Activated CD8-positive, alpha-beta memory T cell treated with anti-CD3 and anti-CD28 coated beads for 1 hour (primary cell): ENCODE measurements at places on chromosomes 2 and 18.

GRCh38 chr2:31413862-31414550 lies 536 bp downstream of the XDH start:
- no peak for DNase-seq

DNA sequence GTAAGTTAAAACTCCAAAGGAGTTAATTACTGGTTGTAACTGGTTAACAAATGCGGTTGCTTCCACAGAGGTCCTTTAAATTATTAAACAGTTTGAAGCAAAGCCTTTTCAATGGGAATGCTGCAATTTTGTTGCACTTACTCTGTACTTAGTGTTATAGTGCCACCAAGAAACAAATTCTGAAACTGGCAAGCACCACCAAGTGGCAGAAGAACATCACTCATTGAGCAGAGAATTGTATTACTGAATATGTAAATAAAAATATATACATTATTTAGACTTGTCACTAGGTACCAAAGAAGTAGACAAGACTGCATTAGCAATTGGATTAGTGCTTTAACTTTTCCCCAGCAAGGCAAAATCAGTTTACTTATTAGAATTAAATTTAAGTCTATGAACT lies 2.6 kb upstream of the TMEFF2 start:
- no peak for DNase-seq

DNA sequence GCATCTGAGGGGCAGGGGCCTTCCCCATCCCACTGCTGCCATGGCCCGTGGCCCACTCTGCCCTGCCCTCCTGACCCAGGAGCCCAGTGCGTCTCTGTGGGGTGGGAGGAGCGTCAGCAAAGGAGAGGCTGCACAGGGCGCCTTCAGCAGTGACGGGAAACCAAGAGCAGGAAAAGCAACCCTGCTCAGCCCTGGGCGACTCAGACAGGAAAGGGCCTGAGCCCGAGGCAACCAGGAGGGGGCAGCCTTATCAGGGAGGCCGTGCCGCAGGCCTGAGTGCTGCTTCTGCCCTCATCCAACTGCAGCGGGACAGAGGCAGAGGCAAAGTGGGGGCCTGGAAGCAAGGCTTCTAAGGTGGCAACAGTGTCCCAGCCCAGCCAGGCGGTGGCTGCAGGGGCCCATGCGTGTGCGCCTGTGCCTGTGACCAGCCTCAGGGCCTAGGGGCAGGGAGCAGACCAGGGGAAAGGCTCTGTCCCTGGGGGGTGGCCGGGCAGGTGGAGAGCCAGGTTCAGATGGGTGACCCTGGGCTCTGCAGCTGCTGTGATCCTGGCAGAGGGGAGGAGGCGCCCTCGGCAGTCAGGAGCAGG lies 23.3 kb upstream of the ALPI start:
- no peak for DNase-seq

- no peak for DNase-seq
Measured at GRCh38 chr2:238171575-238172187, 12.9 kb downstream of the ERFE start.

DNA sequence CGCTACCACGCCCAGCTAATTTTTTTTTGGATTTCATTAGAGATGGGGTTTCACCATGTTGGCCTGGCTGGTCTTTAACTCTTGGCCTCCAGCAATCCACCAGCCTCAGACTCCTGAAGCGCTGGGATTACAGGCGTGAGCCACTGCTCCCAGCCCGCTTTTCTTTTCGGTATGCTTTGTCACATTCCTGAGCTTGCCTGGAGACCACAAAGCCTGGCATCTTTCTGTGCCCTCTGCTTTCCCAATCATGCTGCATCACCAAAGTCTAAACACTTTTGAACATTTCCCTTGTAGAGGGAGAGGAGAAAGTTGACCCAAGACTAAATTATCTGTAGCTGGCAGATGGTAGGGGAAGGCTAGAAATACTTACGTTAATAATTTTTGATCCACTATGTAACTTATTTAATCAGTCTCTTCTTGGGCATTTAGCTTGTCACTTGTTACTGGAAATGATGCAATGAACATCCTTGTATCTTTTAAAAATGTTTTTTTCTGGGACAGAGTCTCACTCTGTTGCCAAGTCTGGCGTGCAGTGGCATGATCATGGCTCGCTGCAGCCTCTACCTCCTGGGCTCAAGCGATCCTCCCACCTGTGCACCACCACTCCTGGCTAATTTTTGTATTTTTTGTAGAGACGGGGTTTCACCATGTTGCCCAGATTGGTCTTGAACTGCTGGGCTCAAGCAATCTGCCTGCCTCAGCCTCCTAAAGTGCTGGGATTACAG lies 2.7 kb upstream of the NPC1 start:
- DNase-seq, result no peak

DNA sequence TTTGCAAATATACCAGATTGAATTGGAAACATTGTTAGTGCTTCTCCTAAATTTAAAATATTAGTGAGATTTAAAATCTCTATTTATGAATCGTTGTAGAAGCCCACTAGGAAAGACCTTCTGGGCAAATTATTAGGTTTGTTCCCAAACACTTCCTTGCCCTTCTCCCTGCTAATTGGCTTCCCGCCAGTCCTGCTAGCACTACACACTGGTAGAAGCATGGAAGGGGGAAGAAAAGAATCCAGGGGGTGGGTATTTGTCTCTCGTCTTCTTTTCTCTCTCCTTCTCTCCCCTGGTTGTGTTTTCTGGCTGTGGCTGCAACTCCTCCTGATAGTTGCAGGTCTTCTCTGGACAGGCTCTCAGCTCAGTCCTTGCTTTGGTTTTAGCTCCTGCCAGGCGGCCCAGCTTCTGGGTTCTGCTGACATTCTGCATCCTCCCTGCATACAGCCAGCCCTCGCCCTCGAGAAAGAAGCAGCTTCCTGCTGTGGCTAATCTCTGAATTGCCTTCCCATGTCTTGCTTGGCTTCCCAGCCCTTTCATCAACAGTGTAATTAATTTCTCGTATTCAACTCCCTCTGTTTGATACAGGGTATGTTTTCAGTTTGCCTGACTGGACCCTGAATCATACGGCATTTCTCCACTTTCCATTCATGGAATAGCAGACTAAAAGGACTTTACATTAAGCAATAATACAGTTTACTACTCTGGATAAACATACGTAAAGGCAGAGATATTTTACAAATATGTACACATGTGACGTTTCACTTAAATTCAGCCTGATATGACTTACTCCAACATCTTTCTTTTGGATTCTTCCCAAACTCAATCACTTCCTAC lies 6.9 kb upstream of the PARD3B start:
- no peak for DNase-seq

DNA sequence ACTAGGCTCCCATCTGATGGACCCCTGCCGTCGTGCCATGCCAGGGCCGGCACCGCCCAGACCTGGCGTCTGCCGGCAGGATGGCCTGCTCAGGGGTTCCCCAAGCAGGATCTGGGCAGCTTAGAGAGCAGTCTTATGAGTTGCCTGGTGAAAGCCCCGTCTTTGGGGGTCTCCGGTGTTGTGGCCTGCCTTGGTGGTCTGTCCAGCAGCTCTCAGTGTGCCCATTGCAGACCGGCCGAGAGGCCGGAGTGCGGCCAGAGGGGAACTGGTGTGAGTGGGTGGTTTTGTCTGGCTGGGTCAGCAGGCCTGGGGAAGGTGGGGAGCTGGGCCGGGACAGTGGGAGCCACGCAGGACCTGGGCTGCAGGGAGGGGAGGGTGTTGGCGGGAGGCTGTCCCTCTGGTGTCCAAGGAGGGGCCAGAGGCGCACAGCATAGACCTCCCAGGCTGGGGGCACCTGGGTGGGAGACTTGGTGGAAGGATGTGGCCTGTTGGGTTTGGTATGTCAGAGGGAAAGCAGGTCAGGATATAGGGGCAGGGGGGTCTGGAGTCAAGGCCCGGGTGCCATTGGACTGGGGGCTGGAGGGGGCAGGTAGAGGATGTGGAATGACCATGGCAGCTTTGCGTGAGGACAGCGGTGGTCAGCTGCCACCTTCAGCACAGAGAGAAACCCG lies 16.5 kb downstream of the GPC1 start:
- no peak for DNase-seq

GRCh38 chr2:224211181-224211480 lies 172.0 kb upstream of the SERPINE2 start:
- DNase-seq, result no peak

DNA sequence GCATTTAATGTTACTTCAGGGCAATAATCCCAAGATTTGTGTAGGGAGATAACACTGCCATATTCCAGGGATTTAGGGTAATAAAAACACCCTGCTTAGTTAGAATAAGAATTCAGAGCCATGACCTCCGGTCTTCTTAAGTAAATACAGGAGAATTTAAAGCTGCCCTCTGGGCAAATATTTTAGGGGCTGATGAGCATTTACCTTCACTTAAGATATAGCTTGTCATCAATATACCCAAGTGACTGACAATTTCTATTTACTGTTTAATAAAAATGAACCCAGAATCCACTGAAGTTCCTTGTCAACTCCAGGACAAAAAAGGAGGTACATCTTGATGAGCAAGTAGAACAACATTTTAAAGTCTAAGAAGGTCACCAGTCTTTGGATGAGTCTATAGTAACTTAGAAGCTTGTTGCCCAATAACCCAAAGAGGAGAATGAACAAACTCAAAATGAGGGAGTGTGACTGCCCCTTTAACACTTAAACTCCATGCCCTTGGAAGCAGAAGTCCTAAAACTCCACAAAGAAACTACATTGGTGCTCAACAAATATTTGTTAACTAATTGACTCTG lies 24.3 kb upstream of the IKZF2 start:
- DNase-seq, result no peak

DNA sequence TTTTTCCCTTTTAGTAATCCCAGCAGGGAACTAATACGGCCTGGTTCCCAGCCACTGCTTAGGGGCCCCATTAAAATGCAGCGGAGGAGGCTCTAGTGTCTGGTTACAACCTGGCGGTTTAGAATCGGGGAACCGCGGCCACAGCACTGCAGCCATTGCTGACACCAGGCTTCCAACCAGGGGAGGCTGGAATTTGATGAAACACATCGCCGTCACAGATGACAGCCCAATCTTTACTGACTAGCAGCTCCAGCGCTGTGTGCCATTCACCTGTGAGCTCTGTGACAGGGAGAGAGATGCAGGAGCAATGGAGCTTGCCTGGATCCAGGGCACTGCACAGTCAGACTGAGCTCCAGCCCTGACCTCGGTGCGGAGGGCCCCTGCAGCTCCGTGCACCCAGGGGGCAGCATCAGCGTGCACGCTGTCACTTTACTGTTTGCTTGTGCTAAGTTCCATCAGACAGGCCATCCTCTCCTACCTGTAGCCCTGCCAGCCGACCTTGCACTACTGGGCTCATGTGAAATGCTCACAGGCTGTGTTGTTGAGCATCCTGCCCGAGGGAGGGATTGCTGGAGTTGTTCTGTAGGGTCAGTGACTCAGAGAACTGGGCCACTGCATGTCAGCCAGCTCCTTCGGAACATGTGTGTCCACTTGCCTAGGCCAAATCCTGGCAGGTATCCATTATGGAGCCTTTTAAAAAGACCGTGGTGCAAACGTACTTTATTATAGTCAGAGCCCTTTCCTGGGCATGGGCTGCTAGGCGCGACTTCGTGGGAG lies 203.5 kb downstream of the SEPTIN10 start:
- no peak for DNase-seq

GRCh38 chr2:240163844-240164574 lies 23.6 kb upstream of the OTOS start:
- no peak for DNase-seq

DNA sequence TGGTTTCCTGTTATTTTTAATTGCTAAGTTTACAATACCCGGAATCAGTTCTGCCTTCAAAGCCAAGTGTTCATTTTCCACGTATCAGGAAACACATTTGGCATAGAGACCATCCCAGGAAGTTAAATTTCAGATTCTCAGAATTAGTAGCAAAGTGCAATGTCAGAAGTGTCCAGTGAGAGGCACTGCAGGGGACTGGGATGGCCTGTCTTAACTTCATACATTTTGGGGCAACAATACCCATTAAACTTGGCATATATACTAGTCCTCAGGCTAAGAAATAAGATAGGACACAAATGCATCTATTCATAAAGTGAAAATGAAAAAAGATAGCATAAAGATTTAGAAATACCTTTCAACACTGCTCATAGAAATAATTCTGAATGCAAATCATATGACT lies 1.5 kb upstream of the IL1RL2 start:
- DNase-seq, result no peak
